Transverse colon (tissue), 4 donors: ENCODE measurements at places on chromosomes 2 and 18.
A peak's percentile ranks its signal among the peaks of the same experiment; 100 is the strongest.

DNA sequence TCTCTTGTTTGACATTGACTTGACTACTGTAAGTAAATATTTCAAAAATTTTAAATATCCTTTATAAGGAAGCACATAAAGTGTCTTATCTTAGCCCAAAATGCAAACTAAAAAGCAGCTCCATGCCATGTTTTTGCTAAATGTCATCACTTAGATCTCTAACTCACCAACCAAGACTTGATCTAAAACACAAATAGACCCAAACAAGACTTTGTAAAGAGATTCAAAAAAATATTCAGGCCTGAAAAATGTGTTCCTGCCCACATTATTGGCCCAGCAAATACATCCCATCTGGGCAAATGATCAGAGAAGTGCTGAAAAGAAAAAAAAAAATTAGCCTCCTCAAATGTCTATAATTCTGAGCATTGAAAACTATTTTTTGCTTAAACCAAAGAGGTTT lies 187.6 kb downstream of the MREG start:
- DNase-seq: no peak

- no peak for DNase-seq
Observed at GRCh38 chr2:215884451-215885087, 128.8 kb downstream of the MREG start.

- no peak for DNase-seq
Observed at GRCh38 chr2:129504646-129505045, 474.8 kb upstream of the RAB6C start.

DNA sequence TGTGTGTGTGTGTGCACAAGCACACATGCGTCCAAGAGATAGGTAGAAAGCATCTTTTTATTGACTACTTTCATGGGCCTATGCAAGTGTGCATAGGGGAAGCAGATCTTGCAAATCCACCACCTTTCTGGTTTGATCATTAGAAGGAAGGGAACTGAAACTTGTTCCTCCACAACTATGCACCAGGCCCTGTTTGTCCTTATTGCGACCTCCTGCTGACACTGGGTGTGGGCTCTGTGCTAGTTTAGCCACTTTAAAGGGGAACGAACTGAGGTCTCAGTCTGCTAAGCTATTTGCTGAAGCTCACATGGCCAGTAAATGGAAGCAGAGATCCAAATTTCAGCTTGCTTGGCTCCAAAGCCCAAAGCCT lies 32.1 kb upstream of the INSIG2 start:
- peak; percentile 10 for DNase-seq

GRCh38 chr2:122236152-122236874 lies 480.9 kb downstream of the TSN start:
- no peak for DNase-seq

- DNase-seq: no peak
Observed at GRCh38 chr2:190791347-190791975, 89.2 kb upstream of the GLS start.

- DNase-seq: no peak
Observed at GRCh38 chr2:62036761-62037250, 131.3 kb downstream of the COMMD1 start.

DNA sequence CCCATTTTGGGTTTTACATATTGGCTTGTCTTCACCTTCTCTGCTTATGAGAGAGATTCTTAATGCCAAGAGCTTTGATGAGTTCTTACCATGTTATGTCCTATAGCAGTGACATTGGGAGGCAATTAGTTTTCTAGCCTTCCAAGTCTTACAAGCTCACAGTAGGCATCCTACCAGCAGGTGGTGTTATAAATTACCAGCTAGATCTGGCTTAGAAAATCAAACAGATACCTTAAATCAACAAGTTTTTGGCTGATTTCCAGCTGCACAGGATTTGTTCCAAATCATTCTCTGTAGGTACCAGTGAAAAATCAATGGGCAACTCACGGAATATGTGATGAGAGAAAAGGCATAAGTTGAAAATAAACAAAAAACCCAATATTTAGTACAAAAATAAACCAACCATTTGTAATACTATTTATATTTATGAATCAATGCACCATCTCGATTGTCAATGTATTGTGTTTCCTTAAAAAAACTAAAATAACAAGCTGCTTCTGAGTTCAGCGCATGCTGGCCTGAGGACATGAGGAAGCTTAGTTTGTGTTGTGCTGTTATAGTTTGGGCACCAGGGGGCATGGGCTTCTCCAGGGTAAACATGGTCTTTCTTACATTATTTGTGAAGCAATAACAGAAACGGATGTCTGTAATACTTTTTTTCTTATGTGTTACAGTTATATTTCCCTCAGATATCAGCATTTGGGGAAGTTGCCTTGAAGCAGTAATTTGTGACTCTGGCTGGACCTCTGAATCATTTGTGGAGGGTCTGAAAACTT lies 34.1 kb upstream of the NXPH2 start:
- DNase-seq: no peak

DNA sequence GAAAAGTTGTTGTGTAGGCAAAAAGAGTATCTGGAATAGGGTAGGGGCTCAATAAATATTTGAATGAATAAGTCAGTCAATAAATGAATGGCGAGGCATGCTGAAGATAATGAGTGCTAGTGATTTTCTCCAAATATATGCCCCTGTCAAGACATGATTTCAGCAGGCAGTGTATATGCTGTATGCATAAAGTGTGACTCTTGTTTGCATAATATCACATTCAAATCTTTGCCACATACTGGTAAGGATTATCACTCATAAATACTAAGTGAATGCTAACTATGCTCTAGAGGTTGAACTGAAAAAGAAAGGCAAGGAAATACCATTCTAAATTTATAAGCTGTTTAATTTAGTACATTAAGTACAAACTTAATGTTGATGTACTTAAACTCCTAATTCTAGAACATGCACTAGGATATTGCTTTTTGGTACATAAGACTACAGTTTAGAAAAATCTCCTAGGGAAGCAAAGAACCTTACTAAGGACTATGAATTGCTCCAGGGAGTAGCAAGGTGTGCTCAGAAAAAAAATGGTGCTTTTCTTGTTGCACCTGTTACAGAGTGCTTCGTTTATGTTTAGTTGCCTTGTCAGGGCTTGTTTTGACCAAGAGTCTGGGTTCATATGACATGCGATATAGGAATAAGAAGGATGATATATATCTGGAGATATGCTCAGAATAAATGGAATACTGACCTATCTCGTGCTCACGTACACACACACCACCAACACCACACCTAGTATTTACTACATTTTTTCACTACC lies 224.0 kb upstream of the TANK start:
- DNase-seq: no peak

GRCh38 chr2:190716176-190716807 lies 67.4 kb downstream of the NAB1 start:
- DNase-seq: no peak

DNA sequence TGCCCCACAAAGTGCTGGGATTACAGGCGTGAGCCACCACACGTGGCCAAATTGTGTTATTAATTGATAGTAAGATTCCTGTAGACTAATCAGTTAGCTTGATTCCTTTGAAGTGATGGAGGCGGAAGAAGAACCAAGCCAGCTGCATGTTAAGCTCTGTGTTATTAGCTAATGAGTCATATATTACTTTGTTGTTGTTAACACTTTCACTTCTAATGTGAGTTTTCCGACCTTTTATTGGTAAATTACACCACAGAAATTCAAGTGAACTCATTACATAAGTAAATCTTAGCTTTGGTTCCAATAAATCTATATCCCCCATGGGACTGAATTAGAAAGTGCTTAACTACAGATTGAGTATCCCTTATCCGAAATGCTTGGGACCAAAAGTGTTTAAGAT lies 20.3 kb downstream of the CHMP1B start:
- DNase-seq: no peak

DNA sequence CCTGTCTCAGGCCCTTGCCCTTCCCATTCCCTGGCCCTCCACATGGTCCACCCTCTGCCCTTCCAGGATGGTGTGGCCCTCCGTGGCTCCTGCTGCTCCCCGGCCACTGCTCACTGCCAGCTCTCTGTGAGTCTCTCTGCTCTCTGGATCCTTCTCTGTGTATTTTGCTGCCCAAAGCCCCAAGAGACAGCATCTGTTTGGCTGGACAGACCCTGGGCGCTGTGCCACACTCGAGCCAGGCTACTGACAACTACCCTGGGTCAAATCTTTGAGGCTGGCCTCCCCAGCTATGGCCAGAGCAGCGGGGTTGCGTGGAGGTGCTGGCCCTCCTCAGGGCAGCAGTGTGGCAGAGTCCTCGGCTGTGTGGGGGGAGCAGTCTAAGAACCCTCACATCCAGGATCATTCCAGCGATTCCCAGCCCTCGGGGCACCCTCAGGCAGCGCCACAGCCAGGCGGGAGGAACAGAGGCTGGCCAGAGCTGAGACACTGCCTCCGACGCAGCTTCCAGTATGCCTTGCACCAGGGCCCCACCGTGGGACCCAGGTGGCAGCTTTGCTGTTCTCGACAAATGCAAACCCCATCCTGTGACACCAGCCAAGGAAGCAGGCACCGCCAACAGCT lies 139.4 kb upstream of the GLI2 start:
- DNase-seq: no peak

- DNase-seq: no peak
Observed at GRCh38 chr2:183371545-183371944, 247.3 kb downstream of the NUP35 start.

DNA sequence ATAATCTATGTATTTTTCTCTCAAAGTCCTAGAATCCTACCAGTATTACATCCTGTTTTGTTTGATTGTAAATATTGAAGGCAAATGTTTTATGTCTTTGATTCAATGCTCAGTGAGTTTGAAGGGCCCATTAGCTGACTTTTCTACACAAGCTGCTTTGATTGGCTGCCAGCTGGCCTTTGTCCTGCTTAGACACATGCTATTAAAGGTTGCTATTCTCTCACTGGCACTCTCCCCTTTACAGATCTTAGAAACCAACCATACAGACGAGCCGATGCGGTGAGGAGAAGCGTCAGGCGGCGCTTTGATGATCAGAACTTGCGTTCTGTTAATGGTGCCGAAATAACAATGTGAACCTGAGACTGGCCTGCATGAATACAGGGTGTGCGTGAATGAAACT lies 69.7 kb downstream of the PRPF40A start:
- peak; percentile 63 for DNase-seq

GRCh38 chr2:86238354-86238753 lies 39.1 kb downstream of the MRPL35 start:
- no peak for DNase-seq

GRCh38 chr2:59856391-59856790 lies 697.1 kb downstream of the BCL11A start:
- DNase-seq: no peak

DNA sequence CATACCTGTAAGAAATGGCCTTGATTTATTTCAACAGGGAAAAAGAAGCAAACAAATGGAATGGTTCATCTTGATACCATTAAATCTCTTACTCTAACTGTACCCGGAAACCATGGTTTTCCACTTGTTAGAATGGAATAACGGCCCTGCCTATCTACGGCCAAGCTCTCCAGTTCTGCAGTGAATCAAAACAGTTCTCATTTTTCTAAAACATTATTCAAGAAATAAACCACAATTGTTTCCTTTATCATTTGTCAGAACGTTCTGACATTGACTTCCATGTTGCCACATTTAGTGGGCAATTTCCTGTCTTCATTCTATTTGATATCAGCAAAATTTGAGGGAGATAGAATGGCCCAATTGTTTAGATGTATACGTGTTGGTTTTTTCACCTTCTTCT lies 118.8 kb upstream of the CDH19 start:
- no peak for DNase-seq

- peak; percentile 27 for DNase-seq
Observed at GRCh38 chr2:3522961-3523421, 3.7 kb upstream of the ADI1 start.

DNA sequence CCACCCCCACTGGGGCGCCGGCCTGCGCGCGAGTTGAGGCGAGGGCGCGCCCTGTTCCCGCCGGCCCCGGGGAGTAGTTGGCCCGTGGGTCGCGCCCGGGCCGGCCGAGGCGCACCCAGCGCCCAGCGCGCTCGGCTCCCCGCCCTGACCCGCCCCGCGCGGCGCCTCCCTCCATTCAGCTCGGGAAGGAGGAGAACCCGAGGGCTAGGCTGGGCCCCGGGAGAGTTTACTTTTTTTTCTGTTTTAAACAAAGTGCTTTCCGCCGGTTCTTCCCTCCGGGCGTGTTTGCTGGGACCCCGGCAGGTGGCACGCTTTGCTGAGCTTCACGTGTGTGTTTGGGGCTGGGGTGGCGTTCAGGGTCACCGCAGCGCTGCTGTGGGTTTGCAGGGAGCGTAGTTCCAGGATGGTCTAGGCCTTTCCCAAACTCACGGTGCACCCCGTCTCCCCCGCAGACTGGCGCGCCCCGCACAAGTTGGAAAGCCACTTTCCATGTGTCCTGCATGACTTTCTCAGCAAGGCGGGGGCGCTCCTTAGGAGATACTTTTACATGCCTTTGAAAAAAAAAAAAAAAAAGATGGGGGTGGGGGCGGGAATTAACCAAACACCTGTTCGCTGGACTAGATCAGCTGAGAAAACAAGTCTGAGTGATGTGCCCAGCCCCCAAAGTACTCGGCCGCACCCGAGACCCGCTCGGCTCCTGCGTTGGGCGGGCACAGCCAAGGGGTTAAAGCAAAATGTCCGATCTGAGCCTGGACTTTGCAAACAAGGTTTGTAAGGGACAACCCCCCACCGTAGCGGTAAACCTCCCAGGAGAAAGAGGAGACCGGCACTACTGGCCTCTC lies 825 bp downstream of the ITGA6 start:
- DNase-seq: peak; percentile 79

- DNase-seq: peak; percentile 18
Observed at GRCh38 chr2:176473177-176473576, 203.9 kb downstream of the MTX2 start.

- DNase-seq: no peak
Observed at GRCh38 chr2:233247744-233248143, 3.7 kb upstream of the ATG16L1 start.

GRCh38 chr18:11322716-11323115 lies 173.3 kb upstream of the PIEZO2 start:
- no peak for DNase-seq

GRCh38 chr2:234329202-234329960 lies 167.5 kb downstream of the ARL4C start:
- DNase-seq: no peak

DNA sequence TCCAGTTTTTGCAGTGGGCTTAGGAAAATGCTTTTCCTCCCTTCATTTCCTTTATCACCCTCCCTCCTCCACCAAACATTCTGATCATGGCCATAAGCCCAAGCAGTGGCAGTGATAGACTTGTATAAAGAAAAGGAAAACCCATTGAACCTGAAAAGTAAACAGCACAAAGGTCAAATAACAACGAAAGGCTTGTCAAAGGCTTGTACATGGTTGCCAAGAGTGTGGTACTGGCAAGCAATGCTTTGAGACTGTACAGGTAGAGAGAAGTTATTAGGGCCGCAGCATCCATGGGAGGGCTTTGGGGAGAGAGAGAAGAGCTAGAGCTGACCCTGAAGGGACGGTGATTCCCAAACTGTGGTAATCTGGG lies 2.1 kb upstream of the VWA3B start:
- peak; percentile 25 for DNase-seq

DNA sequence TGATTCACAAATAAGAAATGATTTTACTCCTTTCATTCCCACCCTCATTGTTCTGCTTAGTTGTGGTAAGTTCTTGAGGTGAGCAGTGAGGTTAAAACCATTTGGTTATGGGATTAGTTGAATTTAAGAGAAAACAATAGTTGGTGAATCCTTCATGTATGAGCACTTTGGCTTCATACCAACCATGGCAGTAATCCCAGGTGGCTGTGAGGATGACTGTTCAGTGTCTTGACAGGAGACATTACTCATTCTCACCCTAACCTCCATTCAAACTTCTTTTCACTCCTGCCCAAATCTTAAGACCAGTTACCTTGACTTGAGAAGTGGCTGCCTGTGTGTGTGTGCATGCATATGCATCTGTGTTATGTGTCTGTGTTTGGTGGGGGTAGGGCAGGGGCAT lies 143.1 kb downstream of the SETBP1 start:
- no peak for DNase-seq
